ENCODE measurements at places on chromosomes 3 and 15.

- no peak for DNase-seq
These were observed 67.0 kb downstream of the PEAK1 start for GRCh38 chr15:77352887-77353286.

DNA sequence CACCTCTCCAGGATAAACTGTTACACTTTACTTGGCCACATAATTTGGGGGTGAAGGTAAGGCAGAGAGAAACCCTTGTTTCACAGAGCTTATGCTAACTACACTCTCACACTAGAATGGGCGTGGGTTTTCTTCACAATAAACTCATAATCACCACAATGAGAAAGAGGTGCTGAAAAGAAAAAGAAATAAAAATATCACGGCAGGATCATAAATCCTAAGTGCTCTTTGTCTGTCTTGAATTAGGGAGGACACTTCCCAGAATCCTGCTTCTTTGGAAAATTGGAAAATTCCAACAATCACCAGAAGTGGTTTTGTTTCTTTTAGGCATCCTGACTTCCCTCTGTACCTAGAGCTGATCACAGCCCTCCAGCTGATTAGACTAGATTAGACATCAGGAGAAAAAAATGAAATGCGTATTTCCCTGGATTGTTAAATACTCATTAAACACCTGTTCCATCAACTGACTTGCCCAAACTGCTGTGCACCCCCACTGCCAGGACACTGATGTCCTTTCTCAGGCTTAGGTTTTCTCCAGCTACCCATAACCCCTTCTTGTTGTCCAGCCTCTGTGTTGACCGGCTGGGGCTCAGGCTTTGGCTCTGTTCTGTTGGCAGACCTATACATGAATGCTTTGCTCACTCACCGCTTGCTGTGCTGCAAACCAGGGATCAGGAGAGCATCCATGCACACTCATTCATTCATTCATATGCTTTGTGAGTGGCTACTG, 41.6 kb upstream of the ACKR4 start:
- DNase-seq, result no peak

DNA sequence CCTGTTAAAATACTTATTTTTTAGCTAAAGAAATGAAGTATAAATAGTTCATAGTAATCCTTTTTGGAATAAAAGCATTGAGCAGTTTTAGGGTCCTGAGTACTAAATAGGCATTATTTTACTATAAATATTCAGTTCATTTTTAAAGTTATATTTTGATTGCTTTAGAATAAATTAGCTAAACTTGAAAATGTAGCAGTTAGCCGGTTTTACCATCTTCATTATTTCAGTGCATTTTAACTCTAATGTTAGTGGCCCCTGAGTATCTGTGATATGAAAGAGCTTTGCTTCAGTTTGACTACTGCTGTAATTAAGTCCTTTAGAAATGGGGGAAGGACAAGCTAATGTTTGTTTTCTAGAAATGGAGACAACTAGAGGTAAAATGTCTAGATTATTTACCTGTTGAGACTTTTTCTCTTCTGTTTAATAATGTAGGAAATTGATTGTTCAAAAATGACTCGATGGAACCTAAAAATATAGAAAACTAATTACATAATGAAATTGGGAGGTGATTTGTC, 3.6 kb downstream of the SMC4 start:
- DNase-seq, result no peak

- no peak for DNase-seq
These were observed 33.0 kb upstream of the PLSCR4 start for GRCh38 chr3:146283781-146284445.

- DNase-seq, result no peak
These were observed 191.1 kb downstream of the TBC1D5 start for GRCh38 chr3:17551333-17551732.

GRCh38 chr3:41882956-41883355, 78.9 kb downstream of the ULK4 start:
- no peak for DNase-seq

DNA sequence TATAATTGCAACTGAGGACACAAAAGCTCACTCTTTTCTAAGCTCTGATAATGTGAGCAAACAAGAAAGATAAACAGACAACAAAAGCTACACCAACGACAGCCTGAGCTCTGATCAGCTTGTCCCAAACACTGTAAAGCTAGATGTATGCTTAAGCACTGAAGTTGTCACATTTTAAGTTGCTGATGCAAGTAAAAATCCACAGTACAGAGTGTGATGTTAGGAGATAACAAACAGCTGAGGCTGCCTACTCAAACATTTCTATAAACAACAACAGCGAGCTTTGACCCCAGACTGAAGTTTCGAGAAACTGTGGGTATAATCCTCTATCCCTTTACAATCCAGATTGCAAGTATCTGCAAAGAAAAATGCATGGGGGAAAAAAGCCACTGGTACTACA, 10.7 kb downstream of the MTHFS start:
- no peak for DNase-seq

GRCh38 chr3:172320468-172320867, 127.8 kb downstream of the GHSR start:
- DNase-seq, result no peak

Measured in dorsolateral prefrontal cortex (tissue), 122 donors.